ENCODE measurements at places on chromosomes 2 and 18.

- no peak for DNase-seq
Measured at GRCh38 chr2:85945586-85945985, 56.8 kb upstream of the ST3GAL5 start.

DNA sequence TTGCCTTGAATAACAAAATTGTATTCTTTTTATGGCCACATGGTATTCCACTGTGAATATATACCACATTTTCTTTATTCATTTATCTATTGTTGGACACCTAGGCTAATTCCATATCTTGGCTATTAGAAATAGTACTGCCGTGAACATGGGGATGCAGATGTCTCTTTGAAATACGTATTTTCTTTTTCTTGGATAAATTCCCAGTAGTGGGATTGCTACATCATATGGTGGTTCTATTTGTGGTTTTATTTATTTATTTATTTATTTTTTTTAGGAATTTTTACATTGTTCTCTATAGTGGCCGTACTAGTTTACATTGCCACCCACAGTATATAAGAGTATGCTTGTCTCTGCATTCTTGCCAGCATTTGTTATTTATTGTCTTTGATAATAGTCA lies 679.8 kb upstream of the NRXN1 start:
- DNase-seq: no peak

- no peak for DNase-seq
Measured at GRCh38 chr2:200180943-200181342, 125.5 kb upstream of the SPATS2L start.

DNA sequence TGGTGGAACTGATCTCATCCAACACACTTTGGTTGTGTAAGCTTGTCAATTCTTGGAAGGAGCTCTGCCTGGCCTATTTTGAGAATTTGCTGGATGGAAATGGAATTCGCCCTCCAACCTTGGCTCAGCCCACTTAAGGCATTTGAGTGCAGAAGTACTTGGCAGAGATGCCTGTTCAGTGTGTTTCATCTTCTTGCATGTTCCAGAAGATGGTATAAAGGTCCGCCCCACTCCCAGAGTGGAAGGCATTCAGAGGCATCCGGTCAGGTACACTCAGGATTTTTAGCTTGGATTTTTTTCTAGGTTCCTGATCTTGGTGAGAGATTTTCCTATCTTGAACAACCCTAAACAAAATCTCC lies 61.3 kb upstream of the TXNDC2 start:
- DNase-seq: no peak

DNA sequence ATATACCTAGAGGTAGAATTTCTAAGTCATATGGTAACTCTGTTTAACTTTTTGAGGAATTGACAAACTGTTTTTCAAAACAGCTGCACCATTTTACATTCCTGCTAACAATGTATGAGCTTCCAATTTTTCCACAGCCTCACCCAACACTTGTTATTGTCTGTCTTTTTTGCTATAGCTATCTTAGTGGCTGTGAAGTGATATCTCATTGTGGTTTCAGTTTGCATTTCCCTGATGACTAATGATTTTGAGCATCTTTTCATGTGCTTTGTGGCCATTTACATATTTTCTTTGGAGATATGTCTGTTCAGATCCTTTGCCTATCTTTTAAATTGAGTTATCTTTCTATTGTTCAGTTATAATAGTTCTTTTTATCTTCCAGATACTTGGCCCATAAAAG lies 273.8 kb downstream of the AGPS start:
- DNase-seq: no peak

- DNase-seq: no peak
Measured at GRCh38 chr2:110113961-110114591, 1.5 kb downstream of the MALL start.
